ENCODE measurements at places on chromosomes 1 and 21.

DNA sequence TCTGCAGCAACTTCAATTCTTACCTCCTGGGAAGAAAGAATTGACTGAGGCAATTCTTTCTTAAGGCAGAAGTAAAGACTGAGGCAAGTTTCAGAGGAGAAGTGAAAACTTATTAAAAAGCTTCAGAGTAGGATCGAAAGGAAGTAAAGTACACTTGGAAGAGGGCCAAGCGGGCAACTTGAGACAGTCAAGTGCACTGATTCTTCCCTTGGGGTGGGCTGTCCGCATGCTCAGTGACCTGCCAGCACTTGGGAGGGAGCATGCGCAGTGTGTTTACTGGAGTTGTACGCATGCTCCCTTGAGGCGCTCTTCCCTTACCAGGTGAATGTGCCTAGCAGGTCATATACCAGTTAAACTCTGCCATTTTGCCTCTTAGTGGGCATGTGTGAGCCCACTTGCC, 55.3 kb upstream of the NBPF3 start:
- DNase-seq: no peak

DNA sequence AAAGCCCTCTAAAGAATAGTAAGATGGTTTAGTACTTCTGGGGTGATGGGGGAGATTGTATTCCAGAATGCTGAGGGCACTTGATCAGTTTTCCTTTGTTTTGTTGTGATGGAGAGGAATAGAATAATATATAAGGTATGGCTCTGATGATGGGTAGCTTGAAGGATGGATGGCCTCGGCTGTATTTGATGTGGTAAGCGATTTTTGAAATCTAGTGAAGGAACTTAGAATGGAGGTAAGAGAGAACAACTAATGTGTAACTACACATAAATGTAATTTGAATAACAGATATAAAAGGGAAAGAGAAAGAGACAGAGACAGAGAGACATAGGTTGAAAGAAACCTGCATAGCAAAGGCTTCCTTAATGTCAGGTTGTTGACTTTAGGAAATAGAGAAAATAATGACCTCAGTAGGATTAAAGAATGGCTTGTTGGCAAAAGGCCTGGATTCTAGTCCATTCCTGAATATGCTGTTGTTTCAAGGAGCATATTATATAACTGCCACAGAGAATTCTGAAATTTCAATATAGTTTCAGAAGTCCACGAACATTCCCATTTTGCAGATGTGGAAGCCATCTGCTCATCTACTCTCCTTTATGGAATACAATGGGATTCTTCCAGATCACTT, 58.7 kb downstream of the NIBAN1 start:
- DNase-seq: no peak

DNA sequence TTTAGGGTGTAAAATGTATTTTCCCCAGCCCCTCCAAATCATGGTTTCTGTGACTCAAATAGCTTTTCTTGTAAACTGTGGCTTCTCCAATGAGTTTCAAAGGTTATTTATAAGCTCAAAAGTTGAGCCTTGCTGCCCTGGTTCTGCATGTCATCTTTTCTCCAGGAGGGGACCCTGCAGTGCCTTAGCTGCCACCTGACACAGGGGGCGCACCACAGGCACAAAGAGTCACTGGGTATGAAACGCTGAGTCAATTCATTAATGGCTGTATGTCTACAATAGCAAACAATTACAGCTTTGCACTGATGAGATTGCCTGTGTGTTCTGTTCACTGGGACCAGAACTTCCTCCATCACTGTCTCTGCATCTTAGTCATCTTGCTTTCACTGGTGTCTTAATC, 100.8 kb downstream of the PCP4 start:
- no peak for DNase-seq

- DNase-seq: no peak
Measured at GRCh38 chr1:167106119-167106461, 12.2 kb downstream of the STYXL2 start.

DNA sequence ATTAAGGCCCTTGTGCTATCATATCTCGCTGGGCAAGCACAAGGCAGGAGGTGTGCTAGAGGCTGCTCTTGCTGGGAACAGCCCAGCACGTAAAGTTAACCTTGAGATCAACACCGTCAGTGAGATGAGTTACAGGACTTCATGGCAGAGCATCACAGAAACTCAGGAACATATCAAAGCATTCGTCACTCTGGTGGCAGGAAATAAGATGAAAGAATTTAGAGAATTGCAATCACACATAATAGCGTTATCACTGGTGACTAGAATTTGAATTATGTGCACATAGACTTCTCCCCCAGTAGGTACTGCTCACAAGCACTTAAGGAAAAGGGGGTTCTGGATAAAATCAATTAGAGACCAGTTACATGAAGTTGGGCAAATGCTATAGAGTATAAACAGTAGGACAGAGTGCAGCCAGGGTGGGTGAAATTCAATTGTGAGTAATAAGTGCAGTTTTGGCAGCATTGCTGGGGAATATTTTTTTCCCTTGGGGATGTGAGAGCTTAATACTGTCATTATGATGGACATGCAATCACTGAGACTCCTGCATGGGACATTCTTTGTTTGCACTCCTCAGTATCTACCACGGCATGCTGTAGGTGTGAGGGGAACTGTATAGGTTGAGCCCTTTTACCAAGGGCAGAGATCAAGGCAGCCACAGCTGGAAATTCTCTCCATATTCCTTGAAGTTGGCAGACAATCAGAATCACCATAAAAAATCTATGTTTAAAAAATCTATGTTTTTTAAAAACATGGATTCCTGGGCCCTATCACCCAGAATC, 44.2 kb upstream of the ARHGAP29 start:
- DNase-seq: no peak

- no peak for DNase-seq
Measured at GRCh38 chr1:29823561-29823960, 587.2 kb downstream of the PTPRU start.

- no peak for DNase-seq
Measured at GRCh38 chr1:14897080-14897449, 256.5 kb upstream of the TMEM51 start.

GRCh38 chr1:171055966-171056643, 34.6 kb upstream of the FMO3 start:
- DNase-seq: no peak

- DNase-seq: no peak
Measured at GRCh38 chr21:33976082-33977016, 60.7 kb upstream of the ATP5PO start.

- no peak for DNase-seq
Measured at GRCh38 chr1:90220496-90220895, 225.6 kb downstream of the ZNF326 start.

DNA sequence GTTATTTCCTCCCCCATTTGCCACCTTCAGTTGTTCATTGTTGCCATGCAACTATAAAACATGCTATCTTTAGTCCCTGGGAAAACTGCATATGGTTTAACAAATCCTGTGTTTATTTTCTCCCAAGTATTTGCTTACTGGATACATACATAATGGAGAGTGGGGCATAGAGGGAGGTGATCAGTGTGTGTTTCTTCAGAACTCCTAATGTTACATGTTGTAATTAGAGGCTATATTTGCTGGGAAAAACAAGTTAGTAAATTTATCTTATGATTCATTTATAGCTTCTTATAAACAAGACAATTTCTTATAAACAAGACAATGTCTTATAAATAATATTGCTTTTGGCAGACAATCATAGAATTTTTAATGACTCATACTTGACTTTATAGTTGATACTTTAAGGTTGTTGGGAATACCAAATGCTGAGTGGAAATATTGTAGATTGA, 7.3 kb upstream of the GIPC2 start:
- DNase-seq: no peak

GRCh38 chr1:228901936-228902681, 166.8 kb downstream of the RHOU start:
- DNase-seq: no peak

DNA sequence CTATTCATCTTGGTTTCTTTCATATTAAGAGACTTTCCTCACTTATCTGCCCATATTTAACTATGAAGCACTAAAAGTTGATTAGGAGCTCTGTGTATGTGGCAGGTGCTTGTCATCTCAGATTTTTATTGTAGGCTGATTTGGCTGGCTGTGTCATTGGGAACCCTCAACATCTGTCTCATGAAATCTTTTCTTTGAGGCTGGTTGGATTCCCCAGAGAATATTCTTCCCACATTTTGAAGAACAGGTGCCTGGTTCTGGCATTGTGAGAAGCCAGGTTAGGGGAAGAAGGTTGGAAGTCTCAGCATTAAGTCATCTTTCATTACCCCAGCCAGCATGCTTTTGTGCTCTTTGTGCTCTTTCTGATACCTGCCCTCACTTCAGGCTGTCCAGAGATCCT, 37.1 kb downstream of the EEIG2 start:
- DNase-seq: no peak

- DNase-seq: no peak
Measured at GRCh38 chr1:32496127-32496526, 31.3 kb downstream of the ZBTB8B start.

- no peak for DNase-seq
Measured at GRCh38 chr1:192660613-192661012, 24.7 kb downstream of the RGS13 start.

DNA sequence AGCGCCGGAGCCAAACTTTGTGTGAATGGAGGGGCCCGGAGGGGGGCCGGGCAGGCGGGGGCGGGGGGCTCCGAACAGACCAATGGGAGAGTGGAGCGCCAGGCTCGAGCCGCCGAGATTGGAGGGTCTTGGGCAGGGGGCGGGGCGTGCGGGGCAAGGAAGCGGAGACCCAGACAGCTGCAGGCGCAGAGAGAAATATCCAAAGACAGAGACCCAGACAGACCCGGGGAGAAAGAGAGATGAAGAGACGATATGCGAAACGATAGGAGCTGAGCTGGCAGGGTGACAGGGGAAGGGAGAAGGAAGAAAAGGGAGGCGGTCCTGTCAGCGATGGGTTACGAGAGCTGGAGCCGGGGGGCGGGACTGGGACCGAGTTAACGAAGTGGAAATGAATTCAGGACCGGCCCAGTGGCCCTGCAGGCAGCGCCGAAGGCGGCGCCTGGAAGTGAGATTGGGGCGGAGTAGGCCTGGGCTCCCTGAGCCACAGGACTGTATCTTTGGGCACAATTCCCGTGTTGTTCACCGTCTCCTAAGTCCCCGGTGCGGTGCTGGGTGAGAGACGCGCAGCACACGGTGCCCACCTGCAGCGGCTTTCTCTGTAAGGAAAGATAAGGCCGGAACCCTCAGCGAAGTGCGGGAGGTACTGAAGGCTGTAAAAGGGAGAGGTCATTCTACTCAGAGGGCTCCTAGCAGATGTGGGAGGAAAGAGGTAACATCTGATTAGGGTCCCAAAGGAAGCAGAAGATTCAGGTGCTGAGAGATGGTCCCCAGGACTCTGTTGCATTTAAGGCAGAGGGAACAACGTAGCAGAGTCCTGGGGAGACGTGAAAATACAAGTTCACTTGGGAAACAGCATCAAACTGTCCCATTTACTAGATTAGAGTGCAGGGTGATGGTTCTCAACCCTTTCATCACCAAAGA, 543 bp upstream of the KCNJ10 start:
- DNase-seq: peak; percentile 94

- no peak for DNase-seq
Measured at GRCh38 chr1:40653851-40654537, 11.5 kb downstream of the RIMS3 start.

DNA sequence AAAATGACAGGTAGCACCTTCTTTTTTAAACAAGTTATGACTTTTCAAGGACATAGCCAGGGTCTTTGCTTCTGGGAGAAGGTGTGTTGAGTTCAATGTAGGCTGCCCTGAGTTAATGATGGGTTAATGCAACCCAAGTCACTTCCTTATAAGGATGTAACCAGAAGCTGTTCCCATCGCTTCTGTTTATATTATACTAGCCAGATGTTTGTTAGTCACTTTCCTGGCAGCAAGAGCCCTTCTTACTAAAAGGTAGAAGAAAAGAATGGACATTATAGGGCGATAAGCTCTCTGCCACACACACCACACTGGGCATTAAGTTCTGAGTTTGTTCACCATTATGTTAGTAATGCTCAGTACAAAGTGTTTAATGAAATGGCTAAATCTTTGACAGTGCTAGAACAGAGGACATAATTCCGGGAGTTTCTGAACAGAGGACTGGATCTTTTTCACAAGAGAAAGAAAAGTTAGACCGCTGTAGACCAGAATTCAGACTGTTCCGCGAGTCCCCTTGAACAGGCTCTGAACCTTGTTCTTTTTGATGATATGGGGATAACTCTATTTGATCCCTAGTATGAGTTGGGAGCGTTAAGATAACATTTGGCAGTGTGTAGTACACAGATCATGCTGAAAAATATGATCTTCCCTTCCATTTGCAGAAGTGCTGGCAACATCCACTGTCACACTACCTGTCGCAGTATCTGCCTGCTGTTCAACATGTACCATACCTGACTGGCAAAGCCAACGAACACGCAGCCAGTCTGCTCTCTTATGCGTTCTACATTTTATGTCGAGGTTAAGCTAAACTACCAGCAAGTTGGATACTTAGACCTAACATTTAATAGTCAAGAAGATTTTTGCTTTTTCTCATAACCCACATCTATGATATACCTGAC, 41.0 kb downstream of the DEGS1 start:
- DNase-seq: no peak

DNA sequence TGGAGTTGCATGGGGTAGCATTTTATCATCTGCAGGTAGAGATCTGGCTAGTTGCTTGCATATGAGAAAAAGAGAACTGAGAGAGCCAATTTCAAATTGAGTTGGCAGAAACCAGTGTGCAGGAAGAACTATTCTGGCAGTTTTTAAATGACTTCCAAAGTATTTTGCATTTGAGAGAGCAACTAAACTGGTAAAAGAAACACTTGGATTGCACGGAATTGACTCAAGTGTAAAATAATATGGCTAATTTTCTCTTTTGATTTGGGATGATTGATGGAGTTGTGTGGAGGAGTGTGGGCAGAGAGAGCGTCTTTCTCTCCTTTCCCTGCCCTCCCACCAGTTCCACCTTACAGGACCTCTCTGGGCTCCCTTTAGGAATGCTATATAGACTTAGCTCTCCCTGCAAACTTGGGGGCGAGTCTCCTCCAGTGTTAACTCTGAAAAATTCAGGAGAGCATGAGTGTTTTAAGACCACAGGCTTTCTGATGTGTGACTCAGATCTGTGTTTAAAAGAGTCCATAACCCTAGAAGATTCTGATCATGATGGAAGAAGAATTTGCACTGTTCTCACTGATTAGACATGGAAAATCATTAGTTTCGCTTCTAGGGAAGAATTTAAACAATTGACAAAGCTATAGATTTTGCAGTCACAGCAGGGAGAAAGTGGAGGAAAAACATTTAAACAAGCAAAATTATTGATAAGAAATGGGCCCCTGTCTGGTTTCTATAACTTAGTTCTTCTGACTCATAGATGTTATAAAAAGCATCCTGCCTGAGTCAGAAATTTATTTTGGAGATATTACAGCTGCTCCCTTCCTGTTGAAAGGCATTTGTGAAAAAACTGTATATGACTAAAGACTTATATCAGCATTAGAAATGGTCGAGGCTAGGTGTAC, 24.9 kb upstream of the CTBS start:
- DNase-seq: no peak

DNA sequence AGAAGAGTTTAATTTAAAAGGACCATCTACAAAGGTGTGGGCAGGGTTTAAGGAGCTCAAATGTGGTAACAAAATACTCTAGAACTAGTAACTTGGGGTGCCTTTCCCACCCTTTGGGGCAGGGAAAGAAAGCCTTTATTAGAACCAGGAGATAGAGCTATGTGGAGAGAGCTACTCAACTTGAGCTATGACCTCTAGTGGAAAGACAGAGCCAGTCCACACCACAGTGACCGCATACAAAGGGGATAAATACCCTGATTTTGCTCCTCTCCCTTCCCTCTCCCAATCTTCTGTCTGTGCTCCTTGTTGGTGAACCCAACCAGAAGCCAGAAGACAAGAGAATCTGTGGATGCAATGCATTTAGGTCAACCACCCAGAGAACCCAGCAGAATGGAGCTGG, 54.4 kb upstream of the JAK1 start:
- no peak for DNase-seq

- no peak for DNase-seq
Measured at GRCh38 chr1:159598196-159598595, 10.6 kb downstream of the APCS start.

GRCh38 chr1:55589671-55590297, 374.6 kb upstream of the USP24 start:
- DNase-seq: no peak
